8988T (cell line): ENCODE measurements at places on chromosomes 2 and 18.

DNA sequence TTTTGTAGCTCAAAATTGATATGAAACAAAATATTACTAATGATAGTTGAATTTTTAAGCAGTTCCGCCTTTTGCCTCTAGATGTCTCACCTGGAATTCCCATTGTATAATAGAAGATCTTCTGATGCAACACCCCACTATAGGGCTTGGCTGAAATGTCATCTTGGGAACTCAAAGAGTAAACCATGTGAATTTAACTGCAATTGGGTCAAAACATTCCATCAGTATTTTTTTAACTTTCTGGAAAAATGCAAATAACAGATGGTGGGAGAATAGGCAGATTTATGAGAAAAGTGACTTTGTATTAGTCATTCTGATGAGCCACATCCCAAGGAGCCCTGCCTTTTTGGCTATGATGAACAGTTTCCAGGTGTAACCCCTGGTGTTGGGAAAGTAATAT, 489.9 kb downstream of the NYAP2 start:
- no peak for DNase-seq

GRCh38 chr2:120401275-120402066, 55.5 kb downstream of the INHBB start:
- no peak for DNase-seq

- no peak for DNase-seq
These were observed 269.4 kb upstream of the TCF4 start for GRCh38 chr18:55857409-55857808.

GRCh38 chr2:85950743-85951142, 62.0 kb upstream of the ST3GAL5 start:
- DNase-seq, result no peak
